Activated T-helper 9 cell treated with anti-CD3 and anti-CD28 coated beads, Interleukin-2, amount 50 U/mL, for 16 hours (primary cell): ENCODE measurements at places on chromosomes 7 and 10.

- DNase-seq = no peak
Observed at GRCh38 chr10:99784727-99785441, 2.4 kb downstream of the ABCC2 start.

DNA sequence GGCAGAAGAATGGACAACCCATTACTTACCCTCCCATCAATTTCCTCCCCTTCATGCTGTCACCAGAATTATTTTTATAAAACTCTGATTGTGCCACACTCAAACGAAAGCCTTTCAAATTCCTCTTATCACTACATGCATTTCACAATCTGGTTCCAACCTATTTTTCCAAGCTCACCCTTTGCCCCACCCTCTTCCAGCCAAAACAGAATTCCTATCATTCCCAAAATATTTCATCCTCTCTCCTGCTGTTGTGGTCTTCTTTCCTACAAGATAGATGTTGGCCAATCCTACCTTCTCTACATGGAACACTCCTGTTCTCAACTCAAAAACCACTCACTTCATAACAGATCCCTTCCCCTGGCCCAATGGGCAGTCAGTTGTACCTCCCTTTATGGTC lies 111.5 kb downstream of the ELAPOR2 start:
- DNase-seq = no peak

- DNase-seq = no peak
Observed at GRCh38 chr7:107563081-107563774, 492 bp downstream of the COG5 start.

GRCh38 chr10:120508966-120509365 lies 51.9 kb downstream of the PLPP4 start:
- DNase-seq = no peak

DNA sequence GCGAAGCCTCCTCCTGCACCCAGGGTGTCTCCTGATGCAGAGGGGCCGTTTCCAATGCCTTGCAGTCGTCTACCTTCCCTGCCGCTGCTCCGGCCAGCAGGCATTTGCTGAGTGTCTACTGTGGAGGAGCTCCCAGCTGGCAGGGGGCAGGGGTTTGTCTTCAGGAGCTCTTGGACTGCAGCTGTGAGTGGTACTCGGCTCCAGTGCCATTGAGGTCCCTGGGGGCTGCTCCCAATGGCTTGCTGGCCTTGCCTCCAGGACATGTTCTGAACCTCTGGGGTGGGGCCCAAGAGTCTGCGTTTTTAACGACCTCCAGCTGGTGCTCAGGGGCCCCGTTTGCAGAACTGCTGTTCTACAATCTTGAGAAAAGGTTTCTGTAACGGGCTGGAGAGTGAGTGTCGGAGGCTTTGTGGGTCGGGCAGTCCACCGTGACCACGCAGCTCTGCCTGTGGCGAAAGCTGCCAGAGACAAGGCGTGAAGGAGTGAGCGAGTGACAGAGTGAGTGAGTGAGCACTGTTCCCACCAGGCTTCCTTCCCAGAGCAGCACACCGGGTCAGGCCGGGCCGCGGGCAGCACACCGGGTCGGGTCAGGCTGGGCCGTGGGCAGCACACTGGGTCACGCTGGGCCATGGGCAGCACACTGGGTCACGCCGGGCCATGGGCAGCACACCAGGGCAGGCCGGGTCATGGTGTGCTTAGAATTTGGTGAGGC lies 520.2 kb downstream of the PTPRN2 start:
- DNase-seq = no peak
